ENCODE measurements at places on chromosomes 13 and 19. TPM values are rescaled to one million over a fixed set of nuclear protein-coding genes. Genes with fewer than 3 reads are reported as not detected.

DNA sequence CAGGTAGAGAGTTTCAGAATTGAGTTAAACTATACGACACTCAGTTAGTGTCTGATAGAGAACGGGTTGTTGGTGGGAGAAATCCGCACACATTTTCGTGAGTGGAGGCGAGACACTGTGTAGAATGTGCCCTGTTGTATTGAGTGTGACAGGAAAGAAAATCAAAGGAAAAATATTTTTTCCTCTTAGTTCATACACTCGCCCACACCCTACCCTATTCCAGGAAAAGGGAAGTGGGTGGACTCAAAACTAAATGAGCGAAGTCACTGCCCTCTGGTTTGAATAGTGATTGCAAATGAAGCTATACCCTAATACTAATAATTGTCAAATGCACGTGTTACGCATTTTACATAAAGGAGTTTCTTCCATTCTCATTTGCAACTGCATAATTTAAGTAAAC, 2.0 kb downstream of the ZNF347 start:
- no peak overlapping the region for H3K4me3 ChIP-seq
- H3K4me1 ChIP-seq, result peaks cover 11% of the 10 kb centered on the region
- H3K27me3 ChIP-seq, result no peaks in the 10 kb centered on the region
- H3K36me3 ChIP-seq, result peaks cover 11% of the 10 kb centered on the region
- DNase-seq, result no peak

- no peak overlapping the region for H3K4me3 ChIP-seq
- peaks cover 84% of the 10 kb centered on the region for H3K36me3 ChIP-seq
- H3K27ac ChIP-seq, result no peak overlapping the region
- DNase-seq, result no peak
- peaks cover 29% of the 10 kb centered on the region for H3K4me1 ChIP-seq
- no peaks in the 10 kb centered on the region for H3K27me3 ChIP-seq
Measured at GRCh38 chr19:1396768-1397679, 4.3 kb downstream of the GAMT start.

DNA sequence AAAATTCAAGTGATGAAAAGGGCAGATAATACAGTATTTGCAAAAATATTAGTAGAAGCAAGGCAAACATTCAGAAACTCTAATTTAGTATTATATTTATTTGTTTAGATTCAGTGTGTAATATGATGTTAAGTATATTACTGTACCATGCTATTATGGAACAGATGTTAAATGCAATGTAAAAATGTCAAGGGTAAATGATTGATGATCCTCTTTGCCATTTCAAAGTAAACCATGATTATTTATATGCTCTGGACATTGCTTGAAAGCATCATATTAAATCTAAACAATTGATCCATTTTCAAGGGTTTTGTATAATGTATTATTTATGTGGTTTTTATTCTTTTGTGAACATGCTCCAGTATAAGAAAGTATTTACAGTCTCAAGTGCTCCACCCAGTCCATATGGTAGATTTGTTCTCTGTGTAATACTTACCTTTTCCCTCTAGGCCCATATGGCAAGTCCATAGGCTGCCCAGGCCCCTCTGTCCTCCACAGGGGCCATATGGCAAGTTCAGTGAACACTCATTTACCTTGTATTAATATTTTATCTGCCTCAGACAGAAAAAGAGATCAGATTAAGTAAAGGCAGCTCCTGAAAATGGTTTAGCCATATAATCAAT, 353.5 kb downstream of the DACH1 start:
- no peak for DNase-seq
- H3K27ac ChIP-seq, result no peak overlapping the region
- H3K27me3 ChIP-seq, result no peaks in the 10 kb centered on the region

Gene RAB3A
- 86.6 TPM for total RNA-seq

DNA sequence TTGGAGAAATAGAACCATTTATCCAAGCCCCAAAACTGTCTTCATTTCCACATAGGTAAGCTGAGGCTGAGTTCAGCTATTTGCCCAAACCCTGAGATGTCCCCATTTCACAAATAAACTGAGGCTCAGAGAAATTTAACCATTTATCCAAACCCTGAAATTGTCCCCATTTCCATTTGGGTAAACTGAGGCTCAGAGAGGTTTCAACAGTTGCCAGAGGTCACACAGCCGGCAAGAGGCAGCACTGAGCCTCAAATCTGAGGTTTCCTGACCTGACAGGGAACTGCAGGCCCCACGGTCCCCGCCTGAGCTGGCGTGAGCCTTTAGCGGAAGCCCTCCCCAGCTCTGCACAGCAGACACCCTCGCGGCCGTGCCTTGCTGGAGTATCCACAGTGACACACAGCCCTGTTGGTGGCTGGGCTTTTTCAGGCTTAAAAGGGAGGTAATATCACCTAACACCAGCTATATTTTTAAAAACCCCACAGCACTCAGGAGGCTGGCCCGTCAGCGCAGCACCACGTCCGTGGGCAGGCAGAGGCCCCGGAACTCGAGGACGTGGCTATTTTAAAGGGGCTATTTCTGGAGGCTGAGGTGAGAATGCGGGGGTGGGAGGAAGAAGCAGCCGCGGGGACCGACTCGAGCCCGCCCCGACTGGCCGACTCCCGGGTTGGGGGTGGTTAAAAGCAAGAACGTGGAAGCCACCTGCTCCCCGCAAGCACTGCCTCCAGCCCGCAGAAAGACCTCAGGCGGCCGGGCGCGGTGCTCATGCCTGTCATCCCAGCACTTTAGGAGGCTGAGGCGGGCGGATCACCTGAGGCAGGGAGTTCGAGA, 18.5 kb downstream of the PTPRS start:
- H3K4me3 ChIP-seq, result no peak overlapping the region
- DNase-seq, result no peak

DNA sequence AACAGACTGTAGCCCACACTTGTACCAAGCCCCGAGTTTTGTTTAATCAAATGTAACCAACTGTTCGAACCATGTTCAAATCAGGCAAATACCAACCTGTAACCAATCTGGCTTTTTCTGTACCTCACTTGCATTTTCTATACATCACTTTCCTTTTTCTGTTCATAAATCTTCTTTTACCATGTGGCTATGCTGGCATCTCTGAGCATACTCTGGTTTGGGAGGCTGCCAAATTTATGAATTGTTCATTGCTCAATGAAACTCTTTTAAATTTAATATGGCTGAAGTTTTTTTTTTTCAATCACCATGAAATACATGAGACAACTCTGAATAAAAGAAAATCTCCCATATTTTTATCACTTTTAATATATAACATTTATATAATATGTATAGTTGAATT, 256.1 kb downstream of the SLITRK6 start:
- no peak for DNase-seq
- H3K4me1 ChIP-seq, result no peaks in the 10 kb centered on the region
- H3K4me3 ChIP-seq, result no peak overlapping the region
- no peaks in the 10 kb centered on the region for H3K27me3 ChIP-seq
- H3K36me3 ChIP-seq, result no peaks in the 10 kb centered on the region
- H3K27ac ChIP-seq, result no peak overlapping the region

DNA sequence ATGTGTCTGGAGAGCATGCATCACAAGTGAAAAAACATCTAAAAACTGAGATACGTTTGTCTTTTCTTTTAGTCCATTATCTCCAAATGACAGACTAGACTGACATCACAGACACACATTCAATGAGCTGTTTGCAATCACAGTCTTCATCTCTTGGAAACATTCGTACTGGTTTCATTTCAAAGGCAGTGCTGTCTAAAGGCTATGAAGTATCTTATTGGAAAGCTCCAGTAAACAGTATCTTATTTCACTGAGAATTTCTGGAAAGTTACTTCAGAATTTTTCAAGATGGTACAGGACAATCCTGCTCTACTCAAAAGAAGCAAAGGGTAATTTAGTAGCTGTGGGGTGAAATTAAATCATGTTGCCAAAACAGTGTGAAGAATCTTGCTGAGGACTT, 53.5 kb upstream of the TNFRSF19 start:
- no peaks in the 10 kb centered on the region for H3K36me3 ChIP-seq
- no peaks in the 10 kb centered on the region for H3K27me3 ChIP-seq
- no peak overlapping the region for H3K4me3 ChIP-seq
- no peaks in the 10 kb centered on the region for H3K4me1 ChIP-seq

DNA sequence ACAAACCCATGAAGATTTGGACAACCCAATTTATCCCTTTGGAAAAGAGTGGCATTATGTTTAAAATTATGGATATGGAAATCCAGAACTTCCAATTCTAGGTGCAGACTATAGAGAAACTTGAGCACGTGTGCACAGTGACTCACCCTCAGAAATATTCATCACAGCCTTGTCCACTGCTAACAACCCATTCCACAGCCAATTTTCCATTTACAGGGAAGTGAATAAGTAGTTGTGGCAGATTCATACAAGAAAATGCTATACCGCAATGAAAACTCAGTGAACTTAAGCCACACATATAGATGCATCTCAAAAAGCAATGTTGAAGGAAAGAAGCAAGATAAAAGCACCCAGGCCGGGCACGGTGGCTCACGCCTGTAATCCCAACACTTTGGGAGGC, 133.3 kb downstream of the USP12 start:
- H3K36me3 ChIP-seq, result no peaks in the 10 kb centered on the region
- no peak overlapping the region for H3K27ac ChIP-seq
- peaks cover 15% of the 10 kb centered on the region for H3K4me1 ChIP-seq
- H3K4me3 ChIP-seq, result no peak overlapping the region
- no peaks in the 10 kb centered on the region for H3K27me3 ChIP-seq

GRCh38 chr19:2536461-2536860, 60.5 kb downstream of the GADD45B start:
- H3K4me3 ChIP-seq, result no peak overlapping the region
- H3K36me3 ChIP-seq, result peaks cover 6% of the 10 kb centered on the region
- peak overlapping the region; percentile 57 for H3K27ac ChIP-seq
- no peaks in the 10 kb centered on the region for H3K27me3 ChIP-seq
- H3K4me1 ChIP-seq, result peaks cover 12% of the 10 kb centered on the region

DNA sequence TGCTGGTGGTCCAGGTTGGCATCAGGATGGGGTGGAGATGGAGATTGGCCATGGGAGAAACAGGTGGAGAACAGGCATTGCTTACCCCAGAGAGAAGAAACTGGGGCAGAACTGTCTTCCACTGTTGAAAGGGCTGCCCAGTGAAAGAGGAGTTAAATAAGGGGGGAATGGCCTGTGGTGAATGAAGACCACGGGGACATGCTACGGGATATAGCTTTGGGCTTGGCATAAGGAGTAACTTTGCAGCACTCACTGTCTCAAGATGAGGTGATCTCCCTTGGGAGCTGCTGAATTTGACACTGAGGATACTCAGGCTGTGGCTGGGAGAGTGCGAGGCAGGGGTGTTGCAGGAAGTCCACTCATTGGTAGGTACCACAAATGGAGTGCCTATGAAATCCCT, 10.6 kb upstream of the GPR18 start:
- DNase-seq, result no peak
- H3K4me1 ChIP-seq, result no peaks in the 10 kb centered on the region
- H3K27ac ChIP-seq, result no peak overlapping the region
- H3K4me3 ChIP-seq, result no peak overlapping the region
- peaks cover 3% of the 10 kb centered on the region for H3K36me3 ChIP-seq
- H3K27me3 ChIP-seq, result no peaks in the 10 kb centered on the region

Gene MEIOSIN
- not detected for total RNA-seq

Gene APOE
- total RNA-seq, result 945 TPM

DNA sequence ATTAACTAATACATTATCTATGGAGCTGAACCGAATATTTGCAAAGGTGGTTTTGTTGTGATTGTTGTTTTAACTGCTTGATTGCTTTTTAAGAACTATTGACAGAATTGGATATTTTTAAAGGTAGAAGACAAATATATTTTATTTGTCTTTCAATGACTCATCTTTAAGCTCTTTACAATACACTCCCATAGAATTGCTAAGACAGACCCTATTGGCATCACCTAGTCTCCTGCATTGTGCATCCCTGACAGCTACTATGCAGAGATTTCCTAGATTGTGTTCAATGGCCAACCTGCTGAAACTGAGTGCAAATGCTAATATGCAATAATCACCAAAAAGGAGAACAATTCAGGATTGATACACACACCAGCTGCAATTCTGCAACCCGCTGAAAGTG, 19.7 kb upstream of the SCEL start:
- H3K27me3 ChIP-seq, result no peaks in the 10 kb centered on the region
- H3K4me3 ChIP-seq, result no peak overlapping the region
- no peak for DNase-seq
- H3K27ac ChIP-seq, result no peak overlapping the region
- no peaks in the 10 kb centered on the region for H3K36me3 ChIP-seq

GRCh38 chr13:41457589-41458186, 338 bp downstream of the RGCC start:
- peak; percentile 19 for DNase-seq
- H3K36me3 ChIP-seq, result no peaks in the 10 kb centered on the region
- peaks cover 19% of the 10 kb centered on the region for H3K27me3 ChIP-seq
- peak overlapping the region; percentile 83 for H3K27ac ChIP-seq

Gene ZNF724
- total RNA-seq, result 9.4 TPM

Gene CD209
- 2.5 TPM for total RNA-seq

GRCh38 chr13:51148952-51149573, 38.0 kb upstream of the C13orf42 start:
- peak; percentile 51 for DNase-seq
- H3K36me3 ChIP-seq, result no peaks in the 10 kb centered on the region
- no peak overlapping the region for H3K27ac ChIP-seq

Gene GADD45B
- 21.9 TPM for total RNA-seq

DNA sequence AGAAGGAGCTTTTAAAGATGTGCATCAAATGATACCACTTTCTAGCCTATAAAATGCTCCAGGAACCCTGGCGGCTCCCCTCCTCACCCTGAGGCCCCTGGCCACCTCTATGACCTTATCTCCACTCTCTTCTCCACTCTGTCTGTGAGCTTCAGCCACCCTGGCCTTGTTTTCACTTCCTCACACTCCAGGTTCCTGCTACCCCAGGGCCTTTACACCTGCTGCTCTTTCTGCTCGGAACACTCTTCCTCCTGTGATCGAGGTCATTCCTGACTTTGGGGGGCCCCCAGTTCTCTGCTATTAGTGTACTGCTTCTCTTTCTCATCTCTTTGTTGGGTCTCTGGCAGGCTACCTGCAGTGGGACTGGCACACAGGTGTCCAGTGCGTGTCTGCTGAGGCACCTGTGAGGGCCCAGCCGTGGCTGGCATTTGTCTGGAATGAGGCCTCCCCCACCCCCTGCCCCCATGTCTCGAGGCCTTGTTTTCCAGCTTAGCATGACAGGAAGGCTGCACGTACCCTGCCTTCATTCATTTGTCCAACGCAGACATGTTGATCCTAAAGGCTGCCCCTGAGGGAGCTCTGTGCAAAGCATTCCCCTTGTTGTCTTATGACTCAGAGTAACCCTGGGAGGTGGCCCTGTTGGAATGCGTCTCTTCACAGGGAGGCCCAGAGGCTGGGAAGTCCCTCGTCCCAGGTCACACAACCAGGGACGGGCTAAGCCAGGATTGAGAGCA, 2.3 kb downstream of the DDA1 start:
- peaks cover 37% of the 10 kb centered on the region for H3K4me1 ChIP-seq
- H3K27me3 ChIP-seq, result no peaks in the 10 kb centered on the region
- peaks cover 53% of the 10 kb centered on the region for H3K36me3 ChIP-seq
- no peak overlapping the region for H3K4me3 ChIP-seq

Data from spinal cord (tissue), 10 donors.